Transverse colon (tissue), 4 donors: ENCODE measurements at places on chromosomes 4 and X. TPM values are rescaled to one million over a fixed set of nuclear protein-coding genes. Genes with fewer than 3 reads are reported as not detected.
A peak's percentile ranks its signal among the peaks of the same experiment; 100 is the strongest.

GRCh38 chrX:51026862-51027261 lies 116.3 kb downstream of the BMP15 start:
- no peak overlapping the region for H3K4me3 ChIP-seq
- H3K4me1 ChIP-seq, result no peaks in the 10 kb centered on the region
- H3K27me3 ChIP-seq, result no peaks in the 10 kb centered on the region
- H3K27ac ChIP-seq, result no peak overlapping the region
- no peaks in the 10 kb centered on the region for H3K36me3 ChIP-seq
- DNase-seq, result no peak

GRCh38 chr4:114132830-114133229 lies 153.4 kb upstream of the ARSJ start:
- no peaks in the 10 kb centered on the region for H3K27me3 ChIP-seq
- H3K4me3 ChIP-seq, result no peak overlapping the region
- H3K36me3 ChIP-seq, result no peaks in the 10 kb centered on the region

- no peak for DNase-seq
- no peak overlapping the region for H3K4me3 ChIP-seq
- H3K4me1 ChIP-seq, result no peaks in the 10 kb centered on the region
- H3K27ac ChIP-seq, result no peak overlapping the region
These were observed 803.6 kb downstream of the GLUD2 start for GRCh38 chrX:121851033-121851432.

DNA sequence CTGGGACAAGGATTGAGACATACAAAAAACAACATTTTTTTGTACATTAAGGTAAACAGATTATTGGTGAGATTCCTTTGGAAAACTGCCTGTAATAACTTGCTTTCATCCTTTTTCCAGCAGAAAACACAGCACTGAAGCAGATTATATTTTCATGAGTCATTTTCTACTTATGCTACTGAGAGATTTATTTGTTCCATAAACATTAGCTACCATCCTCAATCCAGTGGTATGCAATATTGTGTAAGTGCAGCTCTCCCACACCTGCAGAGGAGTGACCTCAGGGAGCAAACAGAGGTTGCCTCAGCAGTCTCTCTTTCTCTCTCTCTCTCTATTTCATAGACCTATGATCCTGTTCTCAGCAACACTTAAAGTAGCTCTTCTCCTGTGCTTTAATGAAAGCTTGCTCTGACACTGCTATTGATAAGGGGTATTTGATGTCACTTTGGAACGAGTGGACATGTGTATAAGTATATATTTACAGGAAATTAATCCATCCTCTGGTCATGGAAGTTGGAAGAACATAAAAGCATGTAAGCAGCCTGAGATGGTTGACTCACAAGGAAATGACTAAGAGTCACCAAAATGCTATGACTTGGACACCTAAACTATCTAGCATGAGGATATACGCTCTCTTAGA lies 163.7 kb upstream of the SPANXC start:
- no peaks in the 10 kb centered on the region for H3K4me1 ChIP-seq
- no peaks in the 10 kb centered on the region for H3K36me3 ChIP-seq
- DNase-seq, result no peak
- H3K27ac ChIP-seq, result no peak overlapping the region
- no peaks in the 10 kb centered on the region for H3K27me3 ChIP-seq

DNA sequence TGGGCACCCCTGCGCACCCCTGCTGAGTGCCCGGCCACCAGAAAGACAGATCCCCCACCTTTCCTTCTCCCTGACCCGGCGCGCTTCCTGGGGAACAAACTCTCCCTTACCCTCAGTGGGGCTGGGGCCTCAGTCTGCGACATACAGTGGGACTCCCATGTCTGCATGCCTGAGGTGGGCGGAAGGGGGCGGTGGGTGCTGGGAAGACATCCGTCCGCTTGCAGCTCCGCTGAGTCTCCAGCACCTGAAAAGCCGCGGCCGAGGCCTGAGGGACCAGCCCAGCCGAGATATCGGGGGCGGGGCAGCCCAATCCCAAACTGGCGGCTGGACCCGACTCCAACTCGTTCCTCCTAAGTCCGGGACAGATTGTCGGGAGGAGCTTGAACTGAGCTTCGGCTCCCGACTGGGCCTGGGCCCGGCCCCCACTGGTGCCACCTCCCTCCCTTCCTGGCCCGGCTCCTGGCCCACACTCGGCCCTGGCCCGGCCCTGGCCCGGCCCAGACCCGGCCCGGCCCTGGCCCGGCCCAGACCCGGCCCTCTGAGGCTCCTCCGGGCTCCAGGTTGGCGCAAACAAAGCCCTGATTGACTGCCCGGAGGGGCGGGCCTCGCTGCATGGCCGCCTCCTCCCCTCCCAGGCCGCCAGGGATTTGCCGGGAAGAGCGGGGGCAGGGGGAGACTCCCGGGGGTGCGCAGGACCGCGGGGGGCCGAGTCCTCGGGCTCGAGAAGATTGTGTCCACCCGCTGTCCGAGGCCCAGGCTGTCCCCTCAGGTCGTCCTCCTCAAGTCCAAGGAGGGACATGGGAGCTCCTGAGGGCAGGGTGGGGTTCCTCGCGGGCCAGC lies 877 bp upstream of the SLC16A2 start:
- H3K27me3 ChIP-seq, result peaks cover 10% of the 10 kb centered on the region
- H3K4me1 ChIP-seq, result no peaks in the 10 kb centered on the region
- DNase-seq, result peak; percentile 57
- peak overlapping the region; percentile 86 for H3K27ac ChIP-seq
- H3K4me3 ChIP-seq, result peak overlapping the region; percentile 35

DNA sequence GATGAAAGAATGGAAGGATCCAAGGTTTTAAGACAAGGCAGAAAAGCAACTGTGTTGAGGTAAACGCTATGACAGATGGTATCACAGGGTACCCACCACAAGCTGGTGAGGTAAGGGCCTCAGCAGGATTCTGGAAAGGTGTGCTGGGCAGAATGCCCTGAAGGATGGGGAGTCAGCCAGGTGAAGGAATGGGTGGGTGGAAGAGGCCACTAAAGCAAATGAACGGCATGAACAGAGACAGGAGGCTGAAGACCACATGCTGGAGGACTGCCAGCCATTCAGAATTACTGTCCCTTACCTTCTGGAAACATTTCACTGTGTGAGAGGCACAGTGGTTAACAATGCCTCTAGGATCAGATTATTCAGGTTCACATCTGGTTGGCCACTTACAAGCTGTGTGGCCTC lies 23.6 kb downstream of the GPRIN3 start:
- H3K27me3 ChIP-seq, result no peaks in the 10 kb centered on the region
- DNase-seq, result no peak
- H3K36me3 ChIP-seq, result no peaks in the 10 kb centered on the region
- no peak overlapping the region for H3K4me3 ChIP-seq

DNA sequence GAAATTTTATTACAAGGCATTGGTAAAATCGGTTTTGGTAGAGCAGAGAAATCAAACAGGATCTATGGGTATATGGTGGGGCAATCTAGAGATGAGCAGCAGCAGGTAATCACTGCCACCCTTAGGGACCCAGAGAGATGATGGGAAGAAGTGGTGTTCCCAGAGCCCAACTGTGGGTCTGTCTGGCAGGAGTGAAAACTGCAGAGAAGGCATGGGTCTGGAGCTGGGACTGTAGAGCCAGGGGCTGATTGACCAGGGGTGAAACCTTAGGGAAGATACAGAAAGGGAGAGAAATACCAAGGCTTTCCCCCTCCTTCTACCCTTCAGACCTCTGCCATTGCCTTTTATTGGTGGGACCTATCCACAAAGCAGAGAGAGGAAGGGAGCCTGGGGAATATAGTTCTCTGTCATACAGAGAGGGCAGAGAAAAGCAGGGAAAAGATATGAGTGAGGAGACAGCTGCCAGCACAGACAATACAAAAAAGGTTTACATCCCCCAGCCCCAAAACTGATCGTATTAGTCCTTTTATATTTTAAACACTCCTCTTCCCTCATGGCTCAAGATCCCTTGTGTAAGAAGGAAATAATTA lies 28.7 kb downstream of the PDLIM5 start:
- H3K27me3 ChIP-seq, result no peaks in the 10 kb centered on the region
- H3K36me3 ChIP-seq, result no peaks in the 10 kb centered on the region
- H3K4me3 ChIP-seq, result no peak overlapping the region

- H3K36me3 ChIP-seq, result no peaks in the 10 kb centered on the region
- no peak overlapping the region for H3K4me3 ChIP-seq
- DNase-seq, result no peak
- H3K27ac ChIP-seq, result no peak overlapping the region
These were observed 45.5 kb downstream of the FAM9B start for GRCh38 chrX:8988446-8988845.

DNA sequence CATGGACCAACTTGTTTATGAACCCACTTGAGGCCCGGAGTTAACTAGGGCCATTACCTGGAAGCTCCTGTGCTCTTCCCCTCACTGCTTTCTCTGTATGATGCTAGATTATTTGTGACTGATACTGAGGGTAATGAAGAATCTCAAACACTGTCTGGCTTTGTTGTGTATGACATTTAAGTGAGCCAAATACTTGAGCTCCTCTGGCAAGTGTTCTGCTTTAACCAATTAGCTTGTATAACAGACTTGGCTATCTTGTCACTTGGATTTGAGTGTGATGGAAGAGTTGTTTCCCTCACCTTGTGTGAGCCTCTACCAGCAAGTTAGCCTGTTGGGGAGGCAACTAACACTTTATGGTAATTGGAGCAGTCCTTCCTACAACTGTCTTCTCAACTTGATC lies 42.7 kb downstream of the CCNG2 start:
- peaks cover 3% of the 10 kb centered on the region for H3K4me1 ChIP-seq
- H3K27ac ChIP-seq, result no peak overlapping the region
- H3K27me3 ChIP-seq, result no peaks in the 10 kb centered on the region
- H3K4me3 ChIP-seq, result no peak overlapping the region

DNA sequence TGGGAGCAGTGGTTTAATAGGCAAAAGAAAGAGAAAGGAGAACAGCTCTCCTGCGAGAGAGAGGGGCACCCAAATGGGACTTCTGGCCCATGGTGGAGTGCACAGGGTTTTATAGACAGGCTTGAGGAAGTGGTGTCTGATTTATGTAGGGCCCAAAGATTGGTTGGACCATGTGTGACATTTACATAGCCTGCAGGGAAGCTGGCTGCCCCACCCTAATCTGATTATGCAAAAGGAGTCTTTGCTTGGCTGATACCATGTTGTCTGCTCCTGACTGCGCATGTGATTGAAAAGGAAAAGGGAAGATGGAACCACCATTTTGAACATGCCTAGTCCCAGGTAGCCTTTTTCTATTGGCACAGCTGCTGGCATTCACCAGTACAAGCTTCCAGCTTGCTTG lies 100.0 kb upstream of the DIPK2B start:
- H3K27ac ChIP-seq, result no peak overlapping the region
- DNase-seq, result no peak
- H3K4me1 ChIP-seq, result no peaks in the 10 kb centered on the region
- H3K27me3 ChIP-seq, result no peaks in the 10 kb centered on the region
- H3K4me3 ChIP-seq, result no peak overlapping the region

GRCh38 chr4:72063726-72064125 lies 31.9 kb downstream of the NPFFR2 start:
- no peaks in the 10 kb centered on the region for H3K27me3 ChIP-seq
- H3K27ac ChIP-seq, result no peak overlapping the region
- H3K4me3 ChIP-seq, result no peak overlapping the region

GRCh38 chr4:152690706-152691651 lies 11.2 kb upstream of the TMEM154 start:
- H3K27ac ChIP-seq, result no peak overlapping the region
- H3K36me3 ChIP-seq, result no peaks in the 10 kb centered on the region
- H3K27me3 ChIP-seq, result no peaks in the 10 kb centered on the region
- no peaks in the 10 kb centered on the region for H3K4me1 ChIP-seq
- DNase-seq, result no peak
- H3K4me3 ChIP-seq, result no peak overlapping the region

GRCh38 chrX:39175418-39176057 lies 374.3 kb downstream of the MID1IP1 start:
- no peak for DNase-seq
- peak overlapping the region; percentile 13 for H3K4me3 ChIP-seq
- peaks cover 11% of the 10 kb centered on the region for H3K4me1 ChIP-seq
- H3K36me3 ChIP-seq, result no peaks in the 10 kb centered on the region
- H3K27me3 ChIP-seq, result no peaks in the 10 kb centered on the region
- H3K27ac ChIP-seq, result peak overlapping the region; percentile 54

GRCh38 chrX:123223409-123223808 lies 39.3 kb downstream of the GRIA3 start:
- no peaks in the 10 kb centered on the region for H3K4me1 ChIP-seq
- H3K27me3 ChIP-seq, result no peaks in the 10 kb centered on the region
- no peak overlapping the region for H3K27ac ChIP-seq
- DNase-seq, result no peak
- no peak overlapping the region for H3K4me3 ChIP-seq

Gene IL15
- 0.75 TPM for total RNA-seq

Gene RENBP
- total RNA-seq, result 13.1 TPM

Gene RNF150
- 7.9 TPM for total RNA-seq

Gene MYOZ2
- not detected for total RNA-seq

Gene BGN
- total RNA-seq, result 3.8 TPM

Gene VCX
- total RNA-seq, result not detected

Gene NDUFC1
- 44.0 TPM for total RNA-seq

Gene RHOXF2B
- not detected for total RNA-seq

Gene SASH3
- total RNA-seq, result 16.5 TPM

Gene HAND2
- 24.6 TPM for total RNA-seq
